ENCODE measurements at places on chromosomes 4 and X. TPM values are rescaled to one million over a fixed set of nuclear protein-coding genes. Genes with fewer than 3 reads are reported as not detected.

- DNase-seq, result no peak
These were observed 227.1 kb downstream of the ADGRL3 start for GRCh38 chr4:61427099-61427817.

DNA sequence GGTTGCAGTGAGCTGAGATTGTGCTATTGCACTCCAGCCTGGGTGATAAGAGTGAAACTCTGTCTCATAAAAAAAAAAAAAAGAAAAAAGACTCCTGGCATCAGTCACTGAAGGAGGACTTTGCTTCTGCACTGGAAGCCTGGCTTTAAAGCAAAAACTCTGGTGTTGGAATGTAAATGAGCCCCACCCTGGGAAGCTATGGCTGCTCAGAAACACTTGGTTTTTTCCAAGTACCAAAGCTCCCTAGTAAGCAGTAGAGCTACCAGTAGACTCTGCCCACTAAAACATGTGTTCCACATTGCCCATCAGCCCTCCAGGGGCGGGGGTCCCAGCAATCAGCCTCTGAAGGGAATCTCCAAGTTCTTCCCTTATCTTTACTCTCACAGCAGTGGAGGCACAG is 154.4 kb downstream of the SHROOM3 start:
- no peak for DNase-seq

- DNase-seq, result no peak
These were observed 28.4 kb downstream of the BOD1L1 start for GRCh38 chr4:13599159-13599558.

DNA sequence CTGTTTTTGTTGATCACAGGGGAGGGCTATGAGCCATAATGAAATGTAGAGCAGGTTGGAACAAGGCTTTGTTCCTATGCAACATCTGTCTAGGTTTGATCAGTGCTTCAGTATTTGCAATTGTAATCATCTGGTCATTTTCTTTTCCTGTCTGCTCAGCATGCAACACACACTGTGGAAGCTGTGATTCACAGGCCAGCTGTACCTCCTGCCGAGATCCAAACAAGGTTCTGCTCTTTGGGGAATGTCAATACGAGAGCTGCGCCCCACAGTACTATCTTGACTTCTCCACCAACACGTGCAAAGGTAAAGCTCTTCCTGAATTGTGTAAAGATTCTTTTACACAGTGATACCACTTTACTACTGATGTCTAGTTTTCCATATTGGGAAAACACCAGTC is 181.9 kb upstream of the ANXA3 start:
- no peak for DNase-seq

MTNR1A gene
- polyA plus RNA-seq, result 1.3 TPM

Measured in left renal pelvis (tissue), 4 donors.